ENCODE measurements at places on chromosomes 3 and 15.
A peak's percentile ranks its signal among the peaks of the same experiment; 100 is the strongest.

GRCh38 chr3:112623717-112624116, 17.2 kb downstream of the CCDC80 start:
- H3K36me3 ChIP-seq, result no peaks in the 10 kb centered on the region
- no peak overlapping the region for H3K27ac ChIP-seq
- no peaks in the 10 kb centered on the region for H3K27me3 ChIP-seq

DNA sequence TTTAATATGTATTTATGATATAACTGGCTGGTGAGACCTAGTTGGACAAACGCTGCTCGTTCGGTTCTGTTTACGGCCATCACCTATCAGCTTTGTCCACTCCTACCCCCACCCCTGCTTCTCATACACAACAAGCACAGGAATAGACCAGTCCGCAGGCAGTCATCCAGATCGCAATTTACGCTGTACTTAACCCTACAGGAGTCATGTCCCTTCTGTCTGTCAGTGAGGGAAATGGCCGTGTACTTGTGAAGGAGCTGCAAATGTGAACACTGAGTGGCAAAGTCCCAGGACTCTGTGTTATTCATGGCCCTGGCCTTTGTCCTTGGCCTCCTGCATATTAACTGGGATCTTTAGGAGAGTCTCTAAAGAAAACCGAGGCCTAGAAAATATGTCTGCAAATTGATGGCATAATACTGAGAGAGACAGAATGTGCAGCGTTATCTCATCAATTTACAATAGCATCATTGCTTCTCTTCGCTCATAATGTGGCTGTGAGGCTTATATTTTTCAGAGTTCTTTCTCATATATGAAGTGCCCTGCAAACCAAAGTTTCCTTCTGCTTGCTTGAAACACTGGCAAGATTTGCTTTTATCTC, 7.2 kb upstream of the ABHD10 start:
- no peak overlapping the region for H3K4me3 ChIP-seq
- DNase-seq, result no peak
- no peaks in the 10 kb centered on the region for H3K4me1 ChIP-seq
- no peak overlapping the region for H3K27ac ChIP-seq
- H3K36me3 ChIP-seq, result no peaks in the 10 kb centered on the region

GRCh38 chr3:175486255-175486654, 627.1 kb downstream of the NAALADL2 start:
- no peaks in the 10 kb centered on the region for H3K27me3 ChIP-seq
- no peak overlapping the region for H3K4me3 ChIP-seq
- no peak overlapping the region for H3K27ac ChIP-seq
- no peaks in the 10 kb centered on the region for H3K36me3 ChIP-seq

- H3K27ac ChIP-seq, result no peak overlapping the region
- H3K27me3 ChIP-seq, result no peaks in the 10 kb centered on the region
- peaks cover 35% of the 10 kb centered on the region for H3K4me1 ChIP-seq
- no peak overlapping the region for H3K4me3 ChIP-seq
- H3K36me3 ChIP-seq, result no peaks in the 10 kb centered on the region
These were observed 34.7 kb upstream of the NDUFB4 start for GRCh38 chr3:120561251-120562045.

GRCh38 chr3:9713142-9713541, 9.5 kb downstream of the CPNE9 start:
- no peaks in the 10 kb centered on the region for H3K36me3 ChIP-seq
- peaks cover 14% of the 10 kb centered on the region for H3K4me1 ChIP-seq
- no peak overlapping the region for H3K27ac ChIP-seq
- DNase-seq, result no peak
- H3K4me3 ChIP-seq, result no peak overlapping the region

- H3K4me3 ChIP-seq, result no peak overlapping the region
- H3K36me3 ChIP-seq, result no peaks in the 10 kb centered on the region
- H3K4me1 ChIP-seq, result no peaks in the 10 kb centered on the region
- H3K27me3 ChIP-seq, result no peaks in the 10 kb centered on the region
These were observed 57.5 kb upstream of the CSPG4 start for GRCh38 chr15:75770131-75770530.

DNA sequence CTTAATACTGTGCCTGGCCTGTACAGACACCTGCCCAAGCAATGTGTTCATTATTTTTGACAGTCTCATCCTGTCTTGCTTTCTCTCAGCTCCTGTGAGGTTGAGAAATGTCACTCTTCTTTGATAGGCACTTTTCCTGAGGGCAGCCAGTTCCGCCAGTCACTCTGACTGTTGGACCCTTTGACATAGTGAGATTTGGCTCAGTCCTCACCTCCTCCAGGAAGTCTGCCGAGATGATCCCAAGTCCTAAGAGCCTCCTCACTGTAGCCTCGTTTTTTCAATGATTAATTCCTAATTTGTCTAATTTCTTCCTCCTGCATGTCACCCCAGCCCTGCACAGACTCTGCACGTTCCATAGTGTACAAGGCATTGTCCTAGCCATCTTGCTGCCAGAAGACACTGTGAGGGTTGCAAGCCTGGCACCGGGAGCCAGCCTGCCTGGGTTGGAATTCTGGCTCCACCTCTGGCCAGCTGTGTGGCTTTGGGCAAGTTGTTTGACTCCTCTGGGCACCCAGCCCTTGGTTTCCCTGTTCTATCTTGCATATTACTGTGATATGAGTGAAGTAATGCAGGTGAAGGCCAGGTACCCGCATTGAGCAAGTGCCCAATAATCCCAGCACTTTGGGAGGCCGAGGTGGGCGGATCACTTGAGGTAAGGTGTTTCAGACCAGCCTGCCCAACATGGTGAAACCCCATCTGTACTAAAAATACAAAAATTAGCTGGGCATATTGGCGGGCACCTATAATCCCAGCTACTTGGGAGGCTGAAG, 24.3 kb downstream of the RPLP1 start:
- DNase-seq, result no peak
- H3K4me1 ChIP-seq, result no peaks in the 10 kb centered on the region

DNA sequence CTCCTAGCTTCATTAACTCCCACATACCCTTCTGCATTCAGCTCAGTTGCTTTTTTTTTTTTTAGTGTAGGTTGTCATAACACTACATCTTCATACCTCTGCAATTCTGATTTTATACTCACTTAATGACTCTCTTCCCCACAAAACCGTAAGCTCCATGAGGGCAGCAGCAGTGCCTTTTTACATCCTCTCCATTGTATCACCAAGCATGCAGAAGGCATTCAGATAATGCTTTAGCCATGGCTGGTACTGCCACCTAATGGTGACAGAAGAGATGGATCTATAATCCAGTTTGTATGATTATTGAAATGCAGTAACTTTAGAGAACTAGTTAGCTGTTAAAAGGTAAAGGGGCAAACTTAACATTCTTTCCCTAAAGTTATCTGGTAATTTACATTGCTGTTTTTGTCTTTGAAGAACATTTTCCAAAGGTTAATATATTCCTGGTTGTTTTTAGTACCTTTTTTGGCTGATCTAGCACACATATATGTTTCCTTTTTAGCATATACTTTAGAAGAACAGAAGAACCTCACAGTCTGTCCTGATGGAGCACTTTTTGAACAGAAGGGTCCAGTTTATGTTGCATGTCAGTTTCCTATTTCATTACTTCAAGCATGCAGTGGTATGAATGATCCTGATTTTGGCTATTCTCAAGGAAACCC, 36.8 kb downstream of the ATP1B3 start:
- H3K36me3 ChIP-seq, result peaks cover 17% of the 10 kb centered on the region
- no peaks in the 10 kb centered on the region for H3K27me3 ChIP-seq
- no peak for DNase-seq
- no peak overlapping the region for H3K4me3 ChIP-seq

GRCh38 chr15:60582370-60583036, 103.6 kb upstream of the ICE2 start:
- H3K4me3 ChIP-seq, result no peak overlapping the region
- H3K36me3 ChIP-seq, result no peaks in the 10 kb centered on the region
- H3K27ac ChIP-seq, result no peak overlapping the region

GRCh38 chr3:194685065-194685717, 492 bp upstream of the FAM43A start:
- DNase-seq, result no peak
- no peaks in the 10 kb centered on the region for H3K36me3 ChIP-seq
- peak overlapping the region; percentile 70 for H3K4me3 ChIP-seq
- peaks cover 29% of the 10 kb centered on the region for H3K4me1 ChIP-seq
- peak overlapping the region; percentile 79 for H3K27ac ChIP-seq

- no peaks in the 10 kb centered on the region for H3K27me3 ChIP-seq
- no peak overlapping the region for H3K27ac ChIP-seq
- peaks cover 32% of the 10 kb centered on the region for H3K36me3 ChIP-seq
- no peak for DNase-seq
These were observed 15.4 kb upstream of the PRKAR2A start for GRCh38 chr3:48863122-48863521.

- H3K27ac ChIP-seq, result no peak overlapping the region
- H3K36me3 ChIP-seq, result no peaks in the 10 kb centered on the region
- DNase-seq, result no peak
- H3K4me3 ChIP-seq, result no peak overlapping the region
- H3K4me1 ChIP-seq, result no peaks in the 10 kb centered on the region
These were observed 122.2 kb upstream of the WNT5A start for GRCh38 chr3:55609230-55609827.

DNA sequence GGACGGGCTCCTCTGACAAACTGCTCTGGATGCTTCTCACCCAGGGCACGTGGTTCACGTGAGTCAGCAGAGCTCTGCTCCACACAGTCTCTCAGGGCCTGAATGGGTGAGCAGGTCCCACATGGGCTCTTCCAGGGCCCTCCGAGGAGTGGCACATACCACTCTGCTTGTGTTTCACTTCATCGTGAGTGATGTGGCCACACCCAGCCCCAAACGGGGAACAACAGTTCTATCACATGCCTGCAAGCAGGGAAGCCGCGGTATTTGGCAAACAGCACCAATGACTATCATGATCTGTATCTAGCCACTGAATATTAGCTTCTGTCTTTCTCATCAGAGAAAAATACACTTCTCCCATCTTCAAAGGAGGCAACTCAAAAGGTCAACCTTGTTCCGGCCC, 352.8 kb downstream of the GABRG3 start:
- no peak overlapping the region for H3K4me3 ChIP-seq
- no peaks in the 10 kb centered on the region for H3K27me3 ChIP-seq
- no peak for DNase-seq
- H3K27ac ChIP-seq, result no peak overlapping the region
- H3K36me3 ChIP-seq, result no peaks in the 10 kb centered on the region

- H3K4me3 ChIP-seq, result no peak overlapping the region
- no peaks in the 10 kb centered on the region for H3K36me3 ChIP-seq
- H3K4me1 ChIP-seq, result peaks cover 21% of the 10 kb centered on the region
- H3K27me3 ChIP-seq, result peaks cover 12% of the 10 kb centered on the region
- H3K27ac ChIP-seq, result no peak overlapping the region
These were observed 3.9 kb downstream of the VWA5B2 start for GRCh38 chr3:184233127-184233843.

- H3K4me3 ChIP-seq, result no peak overlapping the region
- peaks cover 37% of the 10 kb centered on the region for H3K4me1 ChIP-seq
- H3K36me3 ChIP-seq, result no peaks in the 10 kb centered on the region
- H3K27me3 ChIP-seq, result no peaks in the 10 kb centered on the region
- no peak for DNase-seq
These were observed 57.6 kb upstream of the BCL6 start for GRCh38 chr3:187802928-187803259.

DNA sequence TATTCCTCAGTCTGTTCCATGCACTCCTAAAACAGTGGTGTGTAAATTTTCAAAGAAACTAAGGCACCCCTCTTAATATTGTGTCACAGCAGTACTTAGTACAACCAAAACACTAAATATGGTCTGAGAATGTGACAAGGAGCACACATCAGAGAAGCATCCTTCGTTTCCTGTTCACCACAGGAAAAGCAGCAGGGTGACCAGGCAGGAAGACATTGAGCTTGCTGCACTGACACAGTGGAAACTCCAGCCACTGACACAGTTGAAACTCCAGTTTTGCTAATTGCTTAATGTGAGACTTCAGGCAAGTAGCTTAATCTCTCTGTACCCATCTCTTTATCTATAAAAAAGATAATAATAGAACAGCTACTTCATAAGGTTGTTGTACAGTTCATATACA, 353.0 kb upstream of the RORA start:
- H3K36me3 ChIP-seq, result no peaks in the 10 kb centered on the region
- no peak for DNase-seq
- no peak overlapping the region for H3K27ac ChIP-seq
- H3K4me3 ChIP-seq, result no peak overlapping the region
- no peaks in the 10 kb centered on the region for H3K4me1 ChIP-seq

- no peaks in the 10 kb centered on the region for H3K4me1 ChIP-seq
- H3K27ac ChIP-seq, result no peak overlapping the region
- no peaks in the 10 kb centered on the region for H3K36me3 ChIP-seq
- no peak for DNase-seq
- H3K27me3 ChIP-seq, result no peaks in the 10 kb centered on the region
These were observed 12.6 kb downstream of the PPARG start for GRCh38 chr3:12301513-12301912.

GRCh38 chr3:76986876-76987474, 52.9 kb upstream of the ROBO2 start:
- H3K4me1 ChIP-seq, result no peaks in the 10 kb centered on the region
- H3K36me3 ChIP-seq, result no peaks in the 10 kb centered on the region
- H3K27me3 ChIP-seq, result no peaks in the 10 kb centered on the region
- no peak overlapping the region for H3K4me3 ChIP-seq

DNA sequence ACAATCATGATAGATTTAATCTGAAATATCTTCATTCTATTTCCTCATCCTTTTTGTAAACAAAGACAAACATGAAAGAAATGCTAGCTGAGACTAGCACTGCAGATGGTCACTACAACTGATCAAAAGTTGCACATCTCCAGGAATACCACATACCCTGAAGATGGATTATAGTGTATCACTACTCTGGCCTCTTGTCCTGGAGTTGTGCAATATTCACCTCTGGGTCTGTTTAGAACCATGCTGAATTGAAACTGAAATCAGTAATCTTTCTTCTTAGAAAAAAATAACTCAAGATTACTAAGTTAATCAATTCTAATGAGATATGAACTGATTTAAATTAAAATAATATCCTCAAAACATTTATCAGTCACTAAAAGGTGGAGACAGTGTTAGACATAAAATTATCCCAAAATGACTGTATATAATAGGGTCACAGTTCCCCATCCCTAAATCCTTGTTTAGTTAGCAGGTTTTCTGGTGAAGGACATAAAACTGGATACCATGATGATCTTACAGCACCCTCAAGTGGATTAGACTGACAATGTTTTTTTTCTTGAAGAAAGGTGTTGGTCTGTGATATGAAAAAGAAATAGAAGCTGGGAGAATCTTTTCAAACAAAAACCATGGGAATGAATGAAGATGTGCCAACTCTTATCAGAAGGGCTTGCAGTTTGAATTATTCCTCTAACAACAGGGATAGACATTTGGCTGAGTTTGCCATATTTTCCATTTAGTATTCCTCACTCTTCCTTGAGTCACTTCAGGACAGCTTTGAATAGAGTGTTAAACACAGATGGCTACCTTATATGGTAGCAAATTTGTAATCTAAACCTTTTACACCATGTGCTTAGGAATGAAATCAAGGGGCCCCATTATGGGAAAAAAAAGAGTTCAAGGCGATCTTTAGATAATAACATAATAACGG, 7.1 kb upstream of the TTC14 start:
- H3K4me3 ChIP-seq, result no peak overlapping the region
- no peaks in the 10 kb centered on the region for H3K27me3 ChIP-seq
- no peak for DNase-seq
- no peak overlapping the region for H3K27ac ChIP-seq
- no peaks in the 10 kb centered on the region for H3K4me1 ChIP-seq

- H3K27ac ChIP-seq, result peak overlapping the region; percentile 93
- peak overlapping the region; percentile 77 for H3K4me3 ChIP-seq
- no peak for DNase-seq
- H3K4me1 ChIP-seq, result peaks cover 35% of the 10 kb centered on the region
- no peaks in the 10 kb centered on the region for H3K27me3 ChIP-seq
- no peaks in the 10 kb centered on the region for H3K36me3 ChIP-seq
These were observed 5.8 kb upstream of the NRROS start for GRCh38 chr3:196633555-196634151.

- H3K36me3 ChIP-seq, result peaks cover 8% of the 10 kb centered on the region
- H3K4me3 ChIP-seq, result no peak overlapping the region
- no peak for DNase-seq
- H3K4me1 ChIP-seq, result peaks cover 78% of the 10 kb centered on the region
- H3K27ac ChIP-seq, result no peak overlapping the region
- no peaks in the 10 kb centered on the region for H3K27me3 ChIP-seq
These were observed 36.5 kb downstream of the SLC6A6 start for GRCh38 chr3:14438929-14439328.

Data from esophagus squamous epithelium (tissue), 5 donors.